Sigmoid colon (tissue), 7 donors: ENCODE measurements at places on chromosomes 6 and 20. TPM values are rescaled to one million over a fixed set of nuclear protein-coding genes. Genes with fewer than 3 reads are reported as not detected.

ZFP57 gene
- total RNA-seq, result not detected

GRCh38 chr6:116625872-116626271 is 9.6 kb downstream of the RSPH4A start:
- H3K27me3 ChIP-seq, result no peaks in the 10 kb centered on the region
- no peak for DNase-seq
- H3K4me1 ChIP-seq, result no peaks in the 10 kb centered on the region
- H3K27ac ChIP-seq, result no peak overlapping the region
- H3K4me3 ChIP-seq, result no peak overlapping the region

- no peak overlapping the region for H3K4me3 ChIP-seq
- no peak overlapping the region for H3K27ac ChIP-seq
- no peaks in the 10 kb centered on the region for H3K36me3 ChIP-seq
- no peak for DNase-seq
These were observed 758.0 kb upstream of the MMS22L start for GRCh38 chr6:98041056-98041455.

DNA sequence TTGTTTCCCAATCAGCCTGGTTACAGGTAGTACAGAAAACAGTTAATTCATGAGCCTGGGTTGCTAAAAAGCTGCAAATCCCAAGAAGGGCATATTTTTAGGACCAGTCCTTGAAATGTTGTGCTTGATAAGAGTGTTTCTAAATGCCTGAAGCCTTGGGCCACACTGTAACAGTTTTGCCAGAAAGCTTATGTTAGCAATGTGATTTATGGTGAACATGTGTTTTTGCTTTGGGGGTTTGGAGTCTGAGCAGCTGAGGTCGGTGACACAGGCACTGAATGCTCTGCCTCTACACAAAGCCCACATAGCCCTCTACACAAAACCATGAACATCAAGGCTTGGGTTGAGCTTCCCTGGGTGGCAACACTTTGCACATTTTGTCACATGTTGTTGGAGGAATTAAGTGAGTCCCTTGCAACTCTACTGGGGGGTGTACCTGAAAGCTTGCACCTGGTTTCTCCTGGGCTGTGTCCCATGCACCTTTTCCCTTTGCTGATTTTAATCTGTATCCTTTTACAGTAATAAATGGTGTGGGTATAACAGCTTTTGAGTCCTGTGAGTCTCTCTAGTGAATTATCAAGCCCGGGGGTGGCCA is 22.2 kb downstream of the AHI1 start:
- no peak for DNase-seq
- no peaks in the 10 kb centered on the region for H3K36me3 ChIP-seq
- H3K4me1 ChIP-seq, result no peaks in the 10 kb centered on the region
- no peak overlapping the region for H3K4me3 ChIP-seq
- H3K27ac ChIP-seq, result no peak overlapping the region
- no peaks in the 10 kb centered on the region for H3K27me3 ChIP-seq

GRCh38 chr6:163364641-163365040 is 49.9 kb upstream of the QKI start:
- H3K27ac ChIP-seq, result no peak overlapping the region
- H3K4me1 ChIP-seq, result no peaks in the 10 kb centered on the region
- no peaks in the 10 kb centered on the region for H3K36me3 ChIP-seq

DNA sequence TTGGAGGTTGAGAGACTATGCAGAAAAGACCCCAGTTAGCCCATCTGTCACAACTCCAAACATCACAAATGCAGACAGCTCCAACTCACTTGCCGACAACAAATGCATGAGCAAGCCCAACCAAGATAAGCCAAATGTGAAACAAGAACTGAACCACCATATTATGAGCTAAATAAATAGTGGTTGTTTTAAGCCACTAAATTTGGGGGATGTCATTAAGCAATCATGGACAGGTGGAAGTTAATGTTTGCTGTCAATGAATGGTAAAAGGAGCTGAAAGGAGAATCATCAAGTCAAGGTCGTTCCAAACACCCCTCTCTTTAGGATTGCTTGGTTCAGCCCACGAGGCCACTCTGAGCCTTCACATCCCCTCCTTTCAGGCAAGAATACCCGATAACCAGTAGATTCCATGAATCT is 71.2 kb upstream of the PLCB4 start:
- H3K4me3 ChIP-seq, result no peak overlapping the region
- no peak overlapping the region for H3K27ac ChIP-seq
- no peak for DNase-seq
- H3K27me3 ChIP-seq, result no peaks in the 10 kb centered on the region
- no peaks in the 10 kb centered on the region for H3K36me3 ChIP-seq

- H3K36me3 ChIP-seq, result no peaks in the 10 kb centered on the region
- no peak overlapping the region for H3K27ac ChIP-seq
- DNase-seq, result no peak
- H3K4me1 ChIP-seq, result peaks cover 12% of the 10 kb centered on the region
- no peak overlapping the region for H3K4me3 ChIP-seq
- H3K27me3 ChIP-seq, result no peaks in the 10 kb centered on the region
These were observed 104.5 kb upstream of the ASF1A start for GRCh38 chr6:118789419-118789818.

DNA sequence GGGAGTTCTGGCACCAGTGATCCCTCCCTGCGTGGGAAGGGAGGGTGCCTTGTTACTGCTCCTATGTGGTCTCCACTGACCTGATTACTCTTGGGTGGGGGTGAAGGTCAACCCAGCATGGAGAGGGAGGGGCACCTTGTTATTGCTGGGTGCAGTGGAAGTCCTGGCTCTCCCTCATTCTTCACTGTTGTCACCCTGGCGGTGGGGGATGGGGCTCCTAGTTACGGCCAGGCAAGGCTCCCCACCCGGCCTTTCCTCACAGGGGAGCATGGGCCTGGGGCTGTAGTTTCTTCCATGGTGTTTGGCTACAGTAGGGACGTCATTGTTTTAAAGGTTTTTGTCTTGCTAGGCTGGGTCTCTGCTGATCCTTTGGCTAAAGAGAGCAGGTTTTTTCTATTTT is 40.8 kb downstream of the PACSIN1 start:
- no peaks in the 10 kb centered on the region for H3K27me3 ChIP-seq
- H3K27ac ChIP-seq, result no peak overlapping the region
- H3K4me3 ChIP-seq, result no peak overlapping the region
- peak; percentile 21 for DNase-seq
- H3K4me1 ChIP-seq, result no peaks in the 10 kb centered on the region

DNA sequence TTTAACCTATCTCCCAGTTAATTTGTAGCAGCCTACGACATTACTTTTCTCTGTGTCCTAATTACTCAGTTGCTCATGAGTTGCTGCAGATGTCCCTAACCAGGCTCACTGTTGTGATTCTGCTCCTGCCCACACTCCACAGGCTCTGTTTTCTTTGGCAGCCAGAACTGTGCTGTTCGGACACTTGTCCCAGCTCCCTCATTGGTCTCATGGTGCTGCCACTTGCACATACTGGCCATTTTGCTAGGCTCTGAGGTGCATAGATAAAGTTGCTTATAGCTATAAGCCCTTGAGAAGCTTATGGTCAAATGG is 55.0 kb downstream of the NOX3 start:
- H3K4me1 ChIP-seq, result no peaks in the 10 kb centered on the region
- no peaks in the 10 kb centered on the region for H3K27me3 ChIP-seq
- H3K36me3 ChIP-seq, result no peaks in the 10 kb centered on the region
- no peak for DNase-seq
- H3K27ac ChIP-seq, result no peak overlapping the region

DNA sequence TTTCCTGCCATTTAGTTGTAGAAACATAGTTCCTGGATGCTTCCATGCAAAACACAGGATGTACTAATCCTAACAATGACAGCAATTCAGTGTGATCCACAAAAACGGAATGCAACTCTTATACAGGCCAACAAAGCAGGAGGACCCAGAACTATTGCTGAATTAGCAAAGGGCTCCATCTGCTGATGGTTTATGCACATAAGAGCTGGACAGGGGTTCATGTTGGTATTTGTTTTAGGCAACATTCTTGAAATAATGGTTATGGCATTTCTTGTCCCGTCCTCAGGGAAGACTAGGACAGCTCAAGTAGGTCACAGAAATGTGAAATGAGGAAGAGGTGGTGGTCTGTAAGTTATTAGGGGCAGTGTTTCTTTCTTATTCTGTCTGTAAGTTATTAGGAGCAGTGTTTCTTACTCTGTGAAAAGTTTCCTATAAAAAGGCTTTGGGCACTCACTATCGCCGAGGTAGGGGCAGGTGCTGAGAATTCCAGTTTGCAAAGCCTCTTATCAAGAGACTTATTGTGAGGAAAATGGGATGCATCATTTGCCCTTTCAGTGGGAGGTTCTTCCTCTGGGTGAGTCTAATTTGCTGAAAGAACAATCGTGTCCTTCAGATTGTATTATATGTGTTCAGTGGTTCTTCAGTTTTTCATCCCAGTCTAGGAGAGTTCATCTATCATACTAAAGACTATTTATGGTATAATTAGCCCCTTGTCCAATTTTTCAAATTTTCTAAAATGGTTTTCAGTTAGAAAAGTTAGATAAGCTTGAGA is 171.1 kb downstream of the MCHR2 start:
- no peak overlapping the region for H3K4me3 ChIP-seq
- no peak overlapping the region for H3K27ac ChIP-seq
- DNase-seq, result no peak
- H3K27me3 ChIP-seq, result no peaks in the 10 kb centered on the region
- no peaks in the 10 kb centered on the region for H3K36me3 ChIP-seq

DNA sequence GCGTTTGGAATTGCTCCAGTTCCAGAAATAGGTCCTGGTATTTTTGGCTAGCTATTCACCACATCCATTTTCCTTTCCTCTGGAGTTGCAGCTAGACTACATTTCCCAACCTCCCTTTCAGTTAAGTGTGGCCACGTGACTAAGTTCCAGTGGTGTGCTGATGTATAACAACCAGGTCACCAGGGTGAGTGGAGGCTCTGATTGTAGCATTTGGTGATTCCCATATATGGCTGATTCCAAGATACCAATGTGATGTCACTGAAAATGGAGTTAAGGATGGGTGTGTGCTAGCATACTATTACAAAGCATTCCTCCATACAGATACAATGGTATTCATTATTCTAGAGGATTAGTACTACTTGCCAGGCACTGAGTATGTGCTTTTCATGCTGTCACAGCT is 49.7 kb upstream of the STK35 start:
- H3K27ac ChIP-seq, result no peak overlapping the region
- no peaks in the 10 kb centered on the region for H3K4me1 ChIP-seq
- H3K36me3 ChIP-seq, result no peaks in the 10 kb centered on the region
- no peak overlapping the region for H3K4me3 ChIP-seq

- H3K4me3 ChIP-seq, result no peak overlapping the region
- DNase-seq, result no peak
- no peaks in the 10 kb centered on the region for H3K4me1 ChIP-seq
- H3K36me3 ChIP-seq, result no peaks in the 10 kb centered on the region
- H3K27ac ChIP-seq, result no peak overlapping the region
These were observed 44.0 kb downstream of the GABRR2 start for GRCh38 chr6:89270951-89271721.

GRCh38 chr6:13053006-13053461 is 275.3 kb downstream of the TBC1D7 start:
- H3K4me3 ChIP-seq, result no peak overlapping the region
- H3K27me3 ChIP-seq, result no peaks in the 10 kb centered on the region
- no peaks in the 10 kb centered on the region for H3K36me3 ChIP-seq
- no peaks in the 10 kb centered on the region for H3K4me1 ChIP-seq
- DNase-seq, result no peak

TFAP2C gene
- total RNA-seq, result 3.6 TPM

DNA sequence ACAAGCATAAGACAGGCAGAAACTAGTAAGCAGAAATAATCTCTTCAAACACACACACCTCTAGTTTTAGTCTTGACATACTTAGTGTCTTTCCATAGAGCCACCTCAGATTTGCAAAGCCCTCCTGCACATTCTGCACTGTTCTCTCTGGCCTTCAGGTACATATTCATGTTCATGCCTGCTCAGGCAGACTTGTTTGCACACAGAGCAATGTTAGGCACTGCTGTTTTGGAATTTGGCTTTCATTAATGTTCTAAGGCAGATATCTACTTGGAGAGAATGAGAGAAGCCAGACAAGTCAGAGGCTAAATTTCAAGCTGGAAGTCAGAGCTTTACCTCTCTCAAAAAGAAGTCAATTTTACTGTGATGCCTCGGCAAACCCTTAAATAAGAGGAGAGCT is 21.3 kb upstream of the DST start:
- peaks cover 41% of the 10 kb centered on the region for H3K4me1 ChIP-seq
- H3K27me3 ChIP-seq, result no peaks in the 10 kb centered on the region
- no peak overlapping the region for H3K27ac ChIP-seq

DNA sequence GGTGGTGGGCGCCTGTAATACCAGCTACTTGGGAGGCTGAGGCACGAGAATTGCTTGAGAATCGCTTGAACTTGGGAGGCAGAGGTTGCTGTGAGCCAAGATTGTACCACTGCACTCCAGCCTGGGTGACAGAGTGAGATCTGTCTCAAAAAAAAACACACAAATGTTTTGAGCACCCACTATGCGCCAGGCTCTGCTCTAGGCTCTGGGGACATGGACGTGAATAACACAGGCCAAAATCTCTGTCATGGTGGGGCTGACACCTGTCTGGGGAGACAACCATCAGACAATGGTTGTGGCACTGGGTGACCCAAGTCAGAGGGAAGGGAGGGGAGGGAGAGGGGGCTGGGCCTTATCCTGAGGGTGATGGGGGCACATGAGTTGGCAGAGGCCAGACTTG is 62.7 kb downstream of the UBE2V1 start:
- H3K4me1 ChIP-seq, result peaks cover 11% of the 10 kb centered on the region
- no peaks in the 10 kb centered on the region for H3K36me3 ChIP-seq
- no peak overlapping the region for H3K27ac ChIP-seq
- no peaks in the 10 kb centered on the region for H3K27me3 ChIP-seq

- no peaks in the 10 kb centered on the region for H3K4me1 ChIP-seq
- no peak overlapping the region for H3K4me3 ChIP-seq
- H3K27ac ChIP-seq, result no peak overlapping the region
- H3K36me3 ChIP-seq, result no peaks in the 10 kb centered on the region
- no peaks in the 10 kb centered on the region for H3K27me3 ChIP-seq
These were observed 179.2 kb downstream of the PKHD1 start for GRCh38 chr6:51908243-51908642.

PRKN gene
- total RNA-seq, result 173 TPM

DNA sequence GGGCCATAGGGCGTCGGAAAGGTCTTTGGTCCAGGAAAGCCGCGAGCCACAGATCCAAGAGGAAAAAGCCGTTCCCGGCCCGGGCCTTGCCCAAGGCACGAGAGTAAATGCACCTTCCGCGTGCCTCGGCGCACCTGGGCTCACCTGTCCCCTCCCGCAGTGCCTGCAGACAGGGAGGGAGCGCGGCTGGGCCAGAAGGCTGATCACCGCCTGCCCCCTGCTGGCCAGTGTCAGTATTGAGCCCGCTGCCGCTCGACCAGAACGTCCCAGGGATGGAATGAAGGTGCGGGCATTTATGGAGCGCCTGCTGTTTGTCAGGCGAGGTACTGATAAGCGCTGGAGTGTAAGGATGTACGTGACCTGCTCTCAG is 679 bp upstream of the LPIN3 start:
- no peaks in the 10 kb centered on the region for H3K36me3 ChIP-seq
- DNase-seq, result peak; percentile 90
- H3K4me1 ChIP-seq, result no peaks in the 10 kb centered on the region
- peak overlapping the region; percentile 36 for H3K4me3 ChIP-seq
- H3K27ac ChIP-seq, result peak overlapping the region; percentile 71

LRP11 gene
- total RNA-seq, result 17.2 TPM
